ENCODE measurements at places on chromosomes 1 and 21.
A peak's percentile ranks its signal among the peaks of the same experiment; 100 is the strongest.

DNA sequence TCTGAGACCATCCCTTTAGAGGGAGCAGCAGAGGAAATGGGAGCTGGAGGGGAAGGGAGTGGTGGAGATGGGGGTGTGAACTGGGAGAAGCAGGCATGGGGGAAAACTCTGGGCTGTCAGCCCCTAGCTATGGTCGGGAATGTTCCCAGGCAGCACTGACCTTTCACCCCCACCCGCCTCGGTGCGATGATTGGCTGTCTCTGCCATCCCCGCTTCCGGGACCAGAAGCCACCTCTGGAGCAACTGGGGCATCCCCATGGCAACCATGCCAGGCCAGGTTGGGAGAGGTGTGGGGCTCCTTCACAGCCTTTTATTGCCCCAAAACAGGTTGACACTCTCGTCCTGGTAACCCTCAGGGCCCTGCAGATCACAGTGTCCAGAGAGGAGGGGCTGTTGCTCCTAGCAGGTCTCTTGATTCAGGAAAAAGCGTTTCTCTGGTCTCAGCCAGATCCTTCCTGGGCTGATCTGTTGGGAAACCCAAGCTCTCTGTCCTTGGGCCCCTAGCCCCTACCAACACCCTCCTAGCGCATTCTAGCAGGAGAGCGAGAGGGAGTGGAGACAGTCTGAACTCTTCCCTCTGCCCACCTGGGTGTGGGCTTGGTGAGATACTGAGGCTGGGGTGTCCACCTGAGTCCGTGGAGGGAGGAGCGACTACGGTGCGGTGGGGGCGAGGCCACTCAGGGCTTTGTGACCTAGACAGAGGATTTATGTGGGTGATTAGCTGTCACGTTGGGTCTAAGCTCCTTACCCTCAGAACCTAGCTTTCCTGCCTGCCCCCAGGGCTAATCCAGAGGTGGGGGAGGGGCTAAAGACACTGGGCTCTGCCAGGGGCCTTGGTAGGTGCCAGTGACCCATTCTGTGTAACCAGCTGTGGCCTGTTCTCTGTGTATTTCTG lies 12.2 kb upstream of the SLC6A9 start:
- ATAC-seq = peak; percentile 37

- ATAC-seq = no peak
These were observed 67.0 kb upstream of the SSX2IP start for GRCh38 chr1:84757301-84757700.

DNA sequence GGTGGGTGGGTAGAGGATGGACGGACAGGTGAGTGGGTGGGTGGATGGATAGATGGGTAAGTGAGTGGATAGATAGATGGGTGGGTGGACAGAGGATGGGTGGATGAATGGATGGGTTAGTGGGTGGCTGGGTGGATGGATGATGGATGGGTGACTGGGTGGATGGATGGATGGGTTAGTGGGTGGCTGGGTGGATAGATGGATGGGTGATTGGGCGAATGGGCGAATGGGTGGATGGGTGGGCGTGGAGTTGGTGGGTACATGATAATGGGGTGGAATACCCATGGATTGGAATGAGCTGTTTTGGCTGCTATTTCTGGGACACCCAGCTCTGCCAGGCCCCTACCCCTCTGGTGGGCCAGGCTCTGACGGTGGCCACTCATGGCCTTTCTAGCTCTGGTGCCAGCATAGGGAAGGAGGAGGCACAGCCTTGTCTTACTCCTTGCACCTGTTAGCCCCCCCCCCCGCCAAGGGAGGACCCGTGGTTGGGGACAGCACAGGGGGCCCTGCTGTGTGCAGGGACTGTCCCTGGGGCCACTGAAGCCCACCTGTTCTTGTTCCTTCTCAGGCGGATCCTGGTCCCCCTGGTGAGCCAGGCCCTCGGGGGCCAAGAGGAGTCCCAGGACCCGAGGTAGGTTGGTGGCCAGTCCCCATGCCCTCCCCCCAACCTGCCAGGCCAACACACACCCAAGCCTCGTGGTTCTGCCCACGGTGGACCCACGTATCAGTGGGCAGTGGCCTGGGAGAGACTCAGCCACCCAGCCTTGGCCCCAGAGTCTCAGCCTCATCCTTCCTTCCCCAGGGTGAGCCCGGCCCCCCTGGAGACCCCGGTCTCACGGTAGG lies 26.4 kb downstream of the COL6A2 start:
- ATAC-seq = no peak

DNA sequence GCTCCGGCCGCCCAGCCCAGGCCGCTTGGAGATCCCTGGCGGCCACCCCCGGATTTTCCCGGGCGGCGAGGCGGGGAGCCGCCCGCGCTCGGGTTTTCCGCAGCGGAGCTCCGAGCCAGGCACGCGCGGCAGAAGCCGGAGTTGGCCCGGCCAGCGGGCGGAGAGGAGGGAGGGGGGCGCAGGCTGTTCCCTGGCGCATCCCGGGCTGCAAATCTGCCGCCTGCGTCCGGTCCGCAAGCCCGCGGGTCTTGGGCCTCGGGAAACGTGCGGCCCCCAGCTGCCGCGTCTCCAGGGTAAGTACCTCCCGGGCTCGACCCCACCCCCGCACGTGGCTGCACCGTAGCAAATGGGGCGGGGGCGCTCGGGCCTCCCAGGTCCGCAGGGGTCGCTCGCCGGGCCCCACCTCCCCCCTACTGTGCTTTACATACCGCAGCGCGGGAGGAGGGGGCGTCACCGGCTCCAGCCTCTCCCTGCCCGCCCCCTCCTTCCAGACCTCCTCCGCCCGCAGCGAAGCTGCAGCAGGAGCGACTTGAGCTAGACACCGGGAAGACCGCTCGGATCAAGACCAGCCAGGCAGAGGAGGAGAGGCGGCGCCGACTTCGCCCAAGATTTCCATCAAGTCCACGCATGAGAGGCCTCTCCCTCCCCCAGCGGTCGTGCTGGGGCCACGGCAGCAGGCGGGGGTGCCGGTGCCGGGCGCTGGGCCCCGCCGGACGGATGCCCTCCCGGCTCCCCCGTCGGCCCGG lies 1.6 kb downstream of the TMEM200B start:
- peak; percentile 1 for ATAC-seq

- ATAC-seq = no peak
These were observed 197.8 kb downstream of the ZNF648 start for GRCh38 chr1:181863736-181864135.
